ENCODE measurements at places on chromosomes 6 and 20. TPM values are rescaled to one million over a fixed set of nuclear protein-coding genes. Genes with fewer than 3 reads are reported as not detected.

DNA sequence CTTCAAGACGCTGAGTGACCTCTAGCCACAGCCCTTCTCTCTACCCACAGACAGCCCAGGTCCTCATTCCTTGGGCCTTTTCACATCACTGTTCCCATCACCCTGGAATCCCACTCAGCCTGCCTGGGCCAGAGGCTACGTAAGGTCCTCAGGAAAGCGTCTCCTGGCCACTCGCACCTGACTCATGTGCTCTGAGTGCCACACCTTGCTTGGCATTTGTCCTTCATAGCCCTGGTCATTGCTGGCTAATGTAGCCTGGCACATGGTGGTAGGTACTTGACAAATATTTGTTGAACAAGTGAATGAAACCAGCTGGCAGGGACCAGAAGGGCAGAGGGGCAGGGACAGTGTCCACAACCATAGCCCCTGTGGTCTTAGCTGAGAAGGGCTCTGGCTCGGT is 50.6 kb upstream of the FANCE start:
- no peak for DNase-seq
- H3K36me3 ChIP-seq = no peaks in the 10 kb centered on the region
- no peaks in the 10 kb centered on the region for H3K27me3 ChIP-seq

ID4 gene
- total RNA-seq = 19.0 TPM

RCAN2 gene
- 210 TPM for total RNA-seq

DNA sequence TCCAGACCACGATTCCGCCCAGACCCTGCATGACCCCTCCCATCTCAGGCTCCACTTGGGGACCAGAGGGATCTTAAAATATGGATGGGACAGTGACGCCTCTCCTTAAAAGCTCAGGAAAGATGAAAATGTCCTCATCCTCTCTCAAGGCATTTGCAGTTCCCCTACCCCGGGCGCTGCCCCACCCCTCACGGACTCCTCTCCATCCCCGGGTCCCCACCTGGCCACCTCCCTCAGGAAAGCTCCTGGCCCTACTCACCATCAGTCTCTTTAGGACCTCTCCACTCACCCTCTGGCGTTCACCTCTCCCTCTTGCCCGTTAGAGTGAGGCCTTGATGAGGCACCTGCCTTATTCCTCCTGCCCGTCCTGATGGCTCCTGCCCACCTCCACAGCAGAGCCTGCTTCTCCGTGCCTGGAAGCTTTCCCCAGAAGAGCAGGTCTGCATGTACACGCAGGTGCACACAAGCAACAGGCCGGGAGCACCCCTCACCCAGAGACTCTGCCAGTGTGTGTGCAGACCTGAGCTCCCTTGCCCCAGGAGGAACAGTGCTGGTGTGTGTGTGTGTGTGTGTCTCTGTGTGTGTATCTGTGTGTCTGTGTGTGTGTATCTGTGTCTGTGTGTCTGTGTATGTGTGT is 105.6 kb upstream of the NXT1 start:
- peaks cover 21% of the 10 kb centered on the region for H3K4me1 ChIP-seq
- no peaks in the 10 kb centered on the region for H3K36me3 ChIP-seq
- H3K27me3 ChIP-seq = no peaks in the 10 kb centered on the region
- H3K27ac ChIP-seq = no peak overlapping the region

DNA sequence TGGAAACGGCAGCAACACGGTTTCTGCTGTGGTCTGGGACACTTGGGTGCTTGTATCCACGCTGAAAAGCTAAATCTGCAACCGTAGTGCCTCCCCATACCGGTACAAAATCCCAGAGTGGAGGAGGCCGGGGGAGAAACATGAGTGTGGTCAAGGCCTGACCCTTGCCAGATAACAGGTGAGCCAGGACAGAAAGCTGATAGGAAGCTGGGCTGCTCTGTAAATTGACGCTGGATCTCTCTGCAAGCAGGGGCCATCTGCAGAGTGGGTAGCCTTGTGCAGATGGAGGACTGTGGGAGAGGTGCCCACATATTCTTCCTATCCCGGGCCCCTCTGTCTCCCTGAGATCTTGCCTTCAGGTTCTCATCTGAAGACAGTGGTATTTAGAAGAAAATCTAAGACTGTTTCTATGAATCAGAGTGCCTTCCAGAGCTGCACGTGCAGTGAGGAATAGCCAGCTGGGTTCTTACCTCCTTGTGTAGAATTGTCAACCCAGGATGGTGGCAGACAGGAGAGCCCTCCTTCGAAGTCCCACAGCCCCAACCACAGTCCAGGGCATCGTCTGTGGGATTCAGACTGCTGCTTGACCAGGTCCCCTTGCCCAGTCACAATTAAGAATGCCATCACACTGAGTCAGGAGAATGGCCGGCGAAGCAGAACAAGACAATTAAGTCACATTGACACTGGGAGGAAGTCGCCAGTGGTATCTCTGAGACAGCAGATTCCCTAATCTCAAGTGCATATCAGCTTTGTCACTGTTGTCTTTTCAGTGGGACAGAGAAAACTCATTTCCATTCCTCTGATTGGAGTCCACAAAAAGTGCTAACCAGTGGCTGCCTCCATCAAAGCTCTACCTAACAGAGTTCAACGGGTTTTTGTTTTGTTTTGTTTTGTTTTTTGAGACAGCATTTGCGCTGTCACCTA is 100.0 kb upstream of the RIPOR2 start:
- H3K27ac ChIP-seq = no peak overlapping the region
- no peaks in the 10 kb centered on the region for H3K36me3 ChIP-seq
- H3K4me3 ChIP-seq = no peak overlapping the region

CLDN20 gene
- total RNA-seq = not detected

DNA sequence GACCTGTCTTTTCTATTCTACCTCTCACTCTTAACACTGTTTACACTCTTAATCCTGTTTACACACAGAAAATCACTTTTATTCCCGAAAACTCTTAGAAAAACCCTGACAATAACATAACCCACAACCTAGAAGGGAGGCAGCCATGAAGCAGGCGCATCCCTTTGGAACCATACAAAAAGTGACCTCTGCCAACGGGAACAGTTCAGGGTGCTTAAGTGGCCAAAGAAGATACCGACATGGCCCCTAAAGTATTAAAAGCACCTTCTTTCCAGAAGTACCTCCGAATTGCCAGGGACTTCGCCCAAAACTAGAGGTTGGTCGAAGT is 490 bp downstream of the MMUT start:
- H3K4me3 ChIP-seq = peak overlapping the region; percentile 73
- DNase-seq = no peak
- H3K27me3 ChIP-seq = no peaks in the 10 kb centered on the region
- H3K36me3 ChIP-seq = no peaks in the 10 kb centered on the region
- peak overlapping the region; percentile 88 for H3K27ac ChIP-seq

ZNF512B gene
- 7.0 TPM for total RNA-seq

GRCh38 chr6:20927130-20927860 is 393.0 kb downstream of the CDKAL1 start:
- H3K27ac ChIP-seq = no peak overlapping the region
- H3K4me3 ChIP-seq = no peak overlapping the region
- DNase-seq = no peak
- H3K4me1 ChIP-seq = no peaks in the 10 kb centered on the region
- H3K27me3 ChIP-seq = no peaks in the 10 kb centered on the region
- no peaks in the 10 kb centered on the region for H3K36me3 ChIP-seq
